ENCODE measurements at places on chromosomes 1 and 21. TPM values are rescaled to one million over a fixed set of nuclear protein-coding genes. Genes with fewer than 3 reads are reported as not detected.

SYT14 gene
- not detected for total RNA-seq

DNA sequence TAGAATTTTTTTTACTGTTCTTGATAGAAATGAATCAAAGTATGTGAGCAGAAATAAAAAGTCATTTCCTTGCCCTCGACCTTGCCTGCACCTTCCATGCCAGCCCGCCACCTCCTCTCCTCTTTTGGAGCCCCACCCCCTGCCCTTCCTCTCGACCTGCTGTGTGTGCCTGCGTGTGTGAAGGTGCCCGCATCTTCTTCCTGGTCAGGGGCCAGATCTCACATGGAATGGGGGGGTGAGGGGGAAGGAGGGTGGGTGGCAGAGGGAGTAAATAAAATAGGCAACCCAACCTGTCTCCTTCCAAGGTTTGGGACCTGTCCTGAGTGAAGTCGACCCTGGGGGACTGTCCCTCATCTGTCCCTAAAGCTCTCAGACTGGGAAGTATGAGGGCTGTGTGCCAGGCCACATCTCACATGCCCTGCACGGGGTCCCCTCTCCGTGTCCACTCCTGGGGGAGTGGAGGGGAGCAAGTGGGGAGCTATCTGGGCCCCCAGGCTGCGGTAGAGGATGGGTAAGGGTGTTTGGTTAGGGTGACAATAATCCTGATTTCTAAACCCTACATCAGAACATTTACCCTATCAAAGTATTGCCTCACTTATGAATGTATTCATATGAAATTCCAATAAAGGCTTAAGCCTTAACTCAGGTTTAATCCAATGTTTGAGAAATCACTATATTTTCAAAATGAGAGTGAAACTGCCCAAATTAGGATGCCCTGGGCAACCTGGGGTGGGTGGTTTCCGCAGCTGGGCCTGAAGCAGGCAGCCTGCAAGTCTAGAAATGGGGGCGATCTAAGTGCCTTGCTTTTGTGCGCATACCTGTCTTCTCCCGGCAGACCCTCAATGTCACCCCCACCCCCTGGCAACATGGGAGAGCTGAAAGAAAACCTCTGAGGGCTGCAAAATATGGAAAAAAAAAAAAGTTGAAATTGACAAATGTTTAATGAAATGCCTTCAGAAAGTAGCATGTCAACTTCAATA lies 15.4 kb downstream of the AMPD2 start:
- no peak for DNase-seq

- no peak for DNase-seq
These were observed 149.1 kb upstream of the HP1BP3 start for GRCh38 chr1:20936216-20936615.

BSND gene
- total RNA-seq, result not detected

DNA sequence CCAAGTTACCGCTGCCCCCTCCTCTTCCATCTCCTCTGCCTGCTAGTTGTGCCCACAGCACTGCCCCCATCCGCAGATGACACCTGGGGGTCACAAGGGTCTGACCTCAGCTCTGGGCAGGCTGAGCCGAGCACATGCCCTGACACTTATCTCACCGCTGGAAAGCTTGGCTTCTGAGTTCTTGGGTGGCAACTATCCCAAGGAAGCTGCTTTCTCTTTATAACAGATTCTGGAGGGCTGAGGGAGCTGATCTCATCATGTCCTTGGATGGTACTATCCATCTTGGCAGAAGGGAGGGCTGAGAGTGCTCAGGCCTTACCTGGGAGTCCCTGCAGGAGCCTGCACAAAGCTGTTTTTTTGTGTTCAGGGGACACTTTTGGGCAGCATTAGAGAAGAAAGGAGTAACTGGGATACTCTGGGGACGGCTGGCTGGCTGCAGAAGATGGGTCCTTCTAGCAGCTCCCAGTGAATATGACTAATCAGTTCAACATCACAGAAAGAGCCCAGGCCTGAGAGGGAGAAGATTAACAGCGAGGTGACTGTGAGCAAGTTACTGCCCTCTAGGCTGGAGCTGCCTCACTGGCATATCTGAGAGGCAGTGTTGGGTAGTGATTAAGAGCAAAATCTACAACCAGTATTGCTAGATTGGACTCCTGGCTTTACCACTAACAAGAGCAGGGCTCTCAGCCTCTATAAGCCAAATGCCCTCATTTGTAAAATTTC lies 71.6 kb downstream of the PLXNA2 start:
- no peak for DNase-seq

DNA sequence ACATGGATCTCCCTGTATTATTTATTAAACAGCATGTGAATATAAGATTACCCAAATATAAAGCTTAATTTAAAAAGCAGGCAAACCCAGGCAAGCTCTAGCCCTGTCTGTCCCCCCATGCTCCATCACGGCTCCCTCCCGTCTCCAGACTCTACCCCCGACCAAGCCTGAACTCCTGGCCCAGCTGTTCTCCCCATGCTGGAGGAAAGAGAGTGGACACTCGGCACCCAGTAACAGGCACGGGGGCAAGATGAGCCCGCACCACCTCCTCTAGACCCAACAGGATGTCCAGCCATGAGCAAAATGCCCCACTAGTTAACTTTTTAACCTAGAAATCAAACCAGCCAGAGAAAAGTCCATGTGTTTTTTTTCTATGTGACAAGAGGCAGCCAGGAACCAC lies 19.3 kb downstream of the SLC19A1 start:
- peak; percentile 1 for DNase-seq

DNA sequence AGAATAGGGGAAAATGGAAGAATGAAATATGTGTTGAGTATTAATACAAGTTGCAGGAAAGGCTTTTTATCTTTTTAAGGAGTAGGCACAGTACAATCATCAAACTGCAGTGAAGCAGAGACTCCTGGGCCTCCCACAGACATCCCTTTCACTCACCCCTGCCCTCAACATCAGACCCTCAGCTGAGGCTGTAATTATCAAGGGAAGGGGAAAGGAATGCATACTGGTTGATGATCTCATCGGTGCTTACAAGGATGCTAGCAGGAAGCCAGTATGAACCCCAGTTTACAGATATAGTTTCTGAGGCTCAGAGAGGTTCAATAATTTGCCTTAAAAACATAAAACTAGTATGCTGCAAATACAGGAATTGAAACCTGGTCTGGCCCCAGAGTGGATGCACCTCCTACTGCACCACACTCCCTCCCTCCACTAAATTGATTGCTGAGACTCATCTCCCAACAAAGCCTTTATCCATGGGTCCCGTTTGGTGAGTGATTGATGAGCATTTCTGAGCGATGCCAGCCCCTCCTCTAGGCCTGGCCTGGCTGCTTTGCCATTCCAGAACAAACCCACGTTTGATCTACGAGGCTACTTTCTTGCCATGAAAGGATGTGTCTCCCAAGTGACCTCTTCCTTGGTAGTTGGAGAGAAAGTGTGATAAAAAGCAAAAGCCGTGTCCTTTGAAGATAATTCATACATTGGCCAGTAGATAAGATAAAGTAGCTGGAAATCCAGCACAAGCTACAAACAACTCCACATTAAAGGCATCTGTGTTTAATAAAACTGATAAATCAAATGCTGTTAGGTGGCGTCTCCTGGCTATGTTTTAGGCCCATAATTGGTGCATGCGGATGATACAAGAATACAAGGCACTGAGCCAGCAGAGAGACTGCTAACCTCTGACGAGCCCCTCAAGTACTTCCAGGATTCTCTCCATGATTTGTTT lies 233.9 kb upstream of the CAMK1G start:
- no peak for DNase-seq

WDR64 gene
- not detected for total RNA-seq

CHAF1B gene
- 2.0 TPM for total RNA-seq

- no peak for DNase-seq
These were observed 8.3 kb upstream of the TRABD2B start for GRCh38 chr1:48005253-48006117.

GRCh38 chr1:222892137-222892769 lies 77.4 kb downstream of the DISP1 start:
- no peak for DNase-seq

NBPF9 gene
- total RNA-seq, result 15.7 TPM

DNA sequence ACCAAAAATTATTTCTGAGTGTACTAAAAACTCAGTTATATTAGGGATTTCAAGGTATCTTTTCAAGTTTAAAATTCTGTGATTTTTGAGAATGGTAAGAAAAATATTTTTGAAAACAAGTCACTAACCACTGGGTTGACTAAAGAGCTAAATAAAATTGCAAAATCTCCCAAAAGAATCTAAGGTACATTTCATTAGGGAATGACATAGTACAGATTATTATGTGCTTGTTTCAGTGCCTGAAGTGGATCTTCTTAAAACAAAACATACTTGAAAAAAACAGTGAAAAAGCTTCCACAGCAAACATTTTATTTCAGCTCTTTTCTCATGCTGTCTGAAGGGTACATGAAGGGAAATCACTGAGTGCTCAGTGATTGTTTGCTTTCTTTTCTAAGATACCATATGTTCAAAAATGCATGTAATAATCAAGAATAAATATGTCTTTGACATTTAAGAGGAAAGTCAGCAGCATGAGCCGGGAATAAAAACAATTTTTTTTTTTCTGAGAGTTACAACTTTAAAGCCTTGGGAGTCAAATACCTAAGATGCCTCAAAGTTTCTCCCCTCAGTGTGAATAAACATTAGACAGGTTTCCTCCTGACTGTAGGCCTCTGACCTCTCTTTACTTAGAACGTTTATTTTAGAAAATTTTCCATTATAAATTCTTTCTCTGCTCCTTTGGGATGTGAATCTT lies 200.7 kb downstream of the KCNT2 start:
- no peak for DNase-seq

DNA sequence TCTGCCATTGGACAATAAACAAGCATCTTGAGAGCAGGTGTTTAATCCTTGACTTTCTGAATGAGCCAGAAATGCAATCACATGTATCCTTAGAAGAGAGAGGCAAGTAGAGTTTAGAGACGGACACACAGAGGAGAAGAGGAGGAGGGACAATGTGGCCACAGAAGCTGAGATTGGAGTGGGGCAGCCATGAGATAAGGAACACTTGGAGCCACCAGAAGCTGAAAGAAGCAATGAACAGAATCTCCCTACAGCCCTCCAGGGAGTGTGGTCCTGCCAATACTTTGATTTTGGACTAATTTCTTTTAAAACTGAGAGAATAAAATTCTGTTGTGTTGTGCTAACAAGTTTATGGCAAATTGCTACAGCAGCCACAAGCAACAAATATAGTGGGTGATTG lies 141.0 kb downstream of the ATP6V1G3 start:
- DNase-seq, result no peak

IL20 gene
- not detected for total RNA-seq

- DNase-seq, result no peak
These were observed 377.4 kb downstream of the RRAGC start for GRCh38 chr1:38481871-38482826.

- DNase-seq, result no peak
These were observed 5.1 kb upstream of the GBP5 start for GRCh38 chr1:89277725-89278124.

DNA sequence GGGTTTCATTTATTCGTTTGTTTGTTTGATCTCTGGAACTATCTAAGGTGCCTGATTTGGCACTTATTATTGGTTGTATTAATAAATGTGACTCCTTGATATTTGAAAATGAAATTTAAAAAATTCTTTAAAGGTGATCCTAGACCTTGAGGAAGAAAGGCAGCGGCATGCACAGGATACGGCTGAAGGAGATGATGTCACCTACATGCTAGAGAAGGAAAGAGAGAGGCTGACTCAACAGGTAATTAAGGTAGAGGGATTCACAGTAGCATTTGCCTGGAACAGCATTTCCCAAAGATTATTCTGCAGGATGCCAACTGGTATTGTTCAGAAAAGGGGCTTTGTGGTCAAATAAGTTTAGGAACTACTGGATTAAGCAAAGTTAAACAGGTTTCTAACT lies 54.4 kb upstream of the WNT2B start:
- DNase-seq, result no peak

DNA sequence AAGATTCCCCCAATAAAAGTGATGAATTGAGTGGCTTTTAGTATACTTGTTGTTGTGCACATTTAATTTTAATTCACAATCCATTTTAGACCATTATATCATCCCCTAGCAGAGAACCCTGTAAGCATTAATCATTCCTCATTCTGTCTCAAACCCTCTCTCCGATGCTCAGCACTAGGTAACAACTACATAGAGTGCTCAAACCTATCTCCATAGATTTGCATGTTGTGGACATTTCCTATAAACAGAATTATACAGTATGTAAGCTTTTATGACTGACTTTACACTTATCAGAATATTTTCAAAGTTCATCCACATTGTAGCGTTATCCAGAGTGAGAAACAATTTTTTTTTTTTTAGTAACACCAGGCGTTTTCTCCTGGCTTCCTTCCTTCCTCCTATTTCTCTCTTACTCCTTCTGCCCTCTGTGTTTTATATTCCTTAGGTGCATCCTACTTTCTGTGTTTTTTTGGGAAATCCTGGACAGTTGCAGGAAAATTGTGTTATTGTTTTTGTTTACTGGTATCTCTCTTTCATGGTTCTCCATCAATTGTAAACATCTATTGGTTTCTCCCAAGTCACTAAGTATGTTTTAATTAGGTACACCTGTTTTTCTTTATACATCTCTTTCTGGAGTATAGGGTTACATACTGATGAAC lies 1528.0 kb upstream of the TPTE start:
- no peak for DNase-seq

GRCh38 chr1:87956750-87957149 lies 628.1 kb downstream of the LMO4 start:
- DNase-seq, result no peak

GRCh38 chr21:16473988-16474387 lies 744.2 kb downstream of the USP25 start:
- DNase-seq, result no peak

OR2T2 gene
- not detected for total RNA-seq

GRCh38 chr1:11784993-11785769 lies 20.6 kb downstream of the MTHFR start:
- DNase-seq, result peak; percentile 77

GPR37L1 gene
- total RNA-seq, result 0.55 TPM

DNA sequence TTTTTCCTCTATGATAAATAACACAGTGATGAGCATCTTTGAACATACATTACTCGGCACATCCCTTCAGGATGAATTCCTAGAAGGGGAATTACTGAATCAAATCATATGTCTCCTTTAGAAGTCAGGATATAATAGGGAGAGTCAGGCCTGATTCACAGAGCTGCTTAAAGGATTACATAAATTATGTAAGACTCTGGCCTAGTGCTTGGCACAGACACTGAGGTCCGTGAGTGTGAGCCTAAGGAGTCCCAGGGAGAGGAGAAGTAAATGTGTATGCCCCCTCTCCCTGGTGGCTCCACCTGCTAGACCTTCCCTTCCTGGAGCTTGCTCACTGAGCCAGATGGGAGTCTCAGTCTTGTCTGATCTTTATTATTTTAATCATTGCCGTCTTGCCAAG lies 8.6 kb upstream of the FOXE3 start:
- no peak for DNase-seq

GRCh38 chr1:7956218-7957032 lies 5.1 kb upstream of the PARK7 start:
- DNase-seq, result no peak

- DNase-seq, result no peak
These were observed 242.1 kb upstream of the JUN start for GRCh38 chr1:59025898-59026426.

LCA5L gene
- total RNA-seq, result 0.55 TPM

DNA sequence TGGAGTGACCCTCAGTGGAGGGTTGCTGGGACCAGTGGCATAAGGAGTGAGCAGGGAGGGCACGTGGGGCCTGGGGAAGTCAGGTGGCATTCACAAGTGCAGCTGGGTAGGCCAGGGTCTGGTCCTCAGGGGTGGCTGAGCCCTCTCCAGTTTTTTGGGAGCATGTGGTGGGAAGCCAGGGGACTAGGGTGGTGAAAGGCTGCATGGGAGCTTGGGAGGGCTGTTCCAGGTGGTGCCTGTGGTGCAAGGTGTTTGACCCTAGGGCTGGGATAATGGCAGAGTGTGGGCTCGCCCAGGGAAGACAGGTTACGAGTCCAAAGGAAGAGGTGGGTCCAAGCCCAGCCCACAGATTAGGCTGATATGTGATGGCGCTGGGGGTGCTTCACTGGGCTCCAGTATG lies 30.5 kb downstream of the MAN1C1 start:
- no peak for DNase-seq
